ENCODE measurements at places on chromosomes 11 and 22.

- peak; percentile 79 for DNase-seq
These were observed 204.5 kb upstream of the NAV2 start for GRCh38 chr11:19508165-19508564.

GRCh38 chr11:133595998-133596590 lies 63.8 kb upstream of the OPCML start:
- no peak for DNase-seq

GRCh38 chr11:73971175-73971719 lies 11.4 kb downstream of the UCP2 start:
- no peak for DNase-seq

- DNase-seq = peak; percentile 73
These were observed 45.9 kb downstream of the ZNF143 start for GRCh38 chr11:9506489-9507276.

- DNase-seq = no peak
These were observed 16.0 kb downstream of the CALCA start for GRCh38 chr11:14956111-14956510.

DNA sequence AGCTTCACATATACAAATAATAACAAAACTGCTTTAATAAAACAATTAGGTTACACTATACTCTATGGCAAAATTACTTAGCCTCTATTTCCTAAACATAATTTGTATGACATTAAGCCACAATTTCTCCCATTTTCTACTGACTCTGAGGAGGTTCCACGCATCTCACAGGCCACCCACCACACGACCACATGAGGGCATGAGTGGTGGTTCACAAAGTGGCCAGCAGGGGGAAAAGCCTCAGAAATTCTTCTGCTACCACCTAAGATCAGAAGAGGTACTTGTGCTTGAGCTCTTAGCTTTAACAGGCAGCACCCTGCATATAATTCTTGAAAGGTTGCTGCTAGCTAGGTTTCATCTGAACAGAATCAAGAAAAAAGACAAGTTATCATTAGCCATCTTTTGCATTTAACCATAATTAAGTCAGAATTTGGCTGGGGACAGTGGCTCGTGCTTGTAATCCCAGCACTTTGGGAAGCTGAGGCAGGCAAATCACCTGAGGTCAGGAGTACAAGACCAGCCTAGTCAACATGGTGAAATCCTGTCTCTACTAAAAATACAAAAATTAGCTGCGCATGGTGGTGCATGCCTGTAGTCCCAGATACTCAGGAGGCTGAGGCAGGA lies 7.7 kb downstream of the LPXN start:
- peak; percentile 66 for DNase-seq

DNA sequence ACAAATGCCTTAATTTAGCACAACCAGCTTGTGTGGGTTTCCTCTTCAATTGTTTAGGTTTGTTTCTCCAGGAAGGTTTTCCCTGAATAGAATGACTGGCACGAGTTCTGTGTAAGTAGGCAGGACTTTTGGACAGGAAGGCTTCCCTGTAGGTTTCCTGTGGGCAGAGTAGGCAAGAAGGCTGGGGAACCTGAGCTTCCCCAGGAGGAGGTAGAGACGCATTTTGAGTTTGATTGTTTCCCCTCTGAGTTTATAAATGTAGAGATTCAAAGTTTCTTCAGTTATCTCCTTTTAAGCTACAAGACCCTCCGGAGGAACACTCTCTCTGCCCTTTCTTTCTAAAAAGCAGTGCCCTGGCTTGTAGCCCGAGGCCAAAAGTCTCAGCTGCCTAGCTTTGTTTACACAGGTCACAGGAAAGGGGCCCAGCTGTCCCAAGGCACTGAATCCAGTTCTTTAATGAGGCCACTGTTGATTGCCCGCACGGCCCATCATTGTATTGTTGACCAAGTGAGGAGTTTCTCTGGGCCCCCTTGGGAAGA lies 66.6 kb upstream of the RDX start:
- DNase-seq = peak; percentile 57

GRCh38 chr11:16173798-16174197 lies 182.5 kb downstream of the SOX6 start:
- DNase-seq = no peak

DNA sequence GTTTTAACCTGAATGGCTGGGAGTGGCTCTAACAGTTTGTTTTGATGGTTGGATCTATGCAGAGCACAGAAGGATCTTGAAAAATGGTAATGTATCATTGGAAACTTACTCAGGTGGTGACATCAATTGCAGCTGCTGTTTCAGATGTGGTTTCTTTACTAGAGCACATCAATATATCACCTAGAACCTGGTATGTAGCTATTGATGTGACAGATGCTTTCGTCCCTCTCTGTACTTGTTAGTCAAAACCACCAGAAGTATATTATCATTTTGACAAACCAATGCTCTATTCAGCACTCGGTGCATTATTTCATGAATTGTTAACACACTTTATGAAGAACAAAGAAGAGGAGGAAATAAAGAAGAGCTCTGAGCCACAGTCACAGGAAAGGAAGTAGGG lies 26.6 kb upstream of the SCN3B start:
- DNase-seq = no peak

DNA sequence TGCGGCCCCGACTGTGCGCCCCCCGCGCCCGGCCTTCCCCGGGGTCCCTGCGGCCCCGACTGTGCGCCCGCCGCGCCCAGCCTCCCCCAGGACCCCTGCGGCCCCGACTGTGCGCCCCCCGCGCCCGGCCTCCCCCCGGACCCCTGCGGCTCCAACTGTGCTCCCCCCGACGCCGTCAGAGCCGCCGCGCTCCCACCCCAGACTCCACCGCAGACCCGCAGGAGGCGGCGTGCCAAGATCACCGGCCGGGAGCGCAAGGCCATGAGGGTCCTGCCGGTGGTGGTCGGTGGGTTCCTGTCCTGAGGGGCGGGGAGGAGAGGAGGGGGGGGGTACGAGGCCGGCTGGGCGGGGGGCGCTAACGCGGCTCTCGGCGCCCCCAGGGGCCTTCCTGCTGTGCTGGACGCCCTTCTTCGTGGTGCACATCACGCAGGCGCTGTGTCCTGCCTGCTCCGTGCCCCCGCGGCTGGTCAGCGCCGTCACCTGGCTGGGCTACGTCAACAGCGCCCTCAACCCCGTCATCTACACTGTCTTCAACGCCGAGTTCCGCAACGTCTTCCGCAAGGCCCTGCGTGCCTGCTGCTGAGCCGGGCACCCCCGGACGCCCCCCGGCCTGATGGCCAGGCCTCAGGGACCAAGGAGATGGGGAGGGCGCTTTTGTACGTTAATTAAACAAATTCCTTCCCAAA lies 3.1 kb downstream of the DRD4 start:
- no peak for DNase-seq

GRCh38 chr22:48054596-48054995 lies 1292.1 kb downstream of the TBC1D22A start:
- DNase-seq = no peak

- peak; percentile 41 for DNase-seq
These were observed 219.9 kb downstream of the HIPK3 start for GRCh38 chr11:33476945-33477606.

GRCh38 chr11:47656260-47656885 lies 14.0 kb upstream of the MTCH2 start:
- no peak for DNase-seq

DNA sequence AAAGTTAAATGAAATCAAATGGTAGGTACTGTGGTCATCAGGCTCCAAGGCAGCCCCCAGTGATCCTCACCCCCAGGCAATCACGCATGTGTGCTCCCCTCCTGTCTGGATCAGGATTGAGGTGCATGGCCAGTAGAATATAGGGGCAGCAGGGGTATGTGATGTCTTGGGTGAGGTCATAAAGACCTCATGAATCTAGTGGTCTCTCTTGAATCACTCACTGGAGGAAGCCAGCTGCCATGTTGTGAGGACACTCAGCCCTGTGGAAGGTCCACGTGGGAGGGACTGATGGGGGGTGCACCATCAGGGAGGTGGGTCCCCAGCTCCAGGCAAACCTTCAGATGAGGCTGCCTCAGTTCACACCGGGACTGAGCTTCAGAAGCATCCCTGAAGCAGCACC lies 6.8 kb upstream of the IL17REL start:
- DNase-seq = no peak

DNA sequence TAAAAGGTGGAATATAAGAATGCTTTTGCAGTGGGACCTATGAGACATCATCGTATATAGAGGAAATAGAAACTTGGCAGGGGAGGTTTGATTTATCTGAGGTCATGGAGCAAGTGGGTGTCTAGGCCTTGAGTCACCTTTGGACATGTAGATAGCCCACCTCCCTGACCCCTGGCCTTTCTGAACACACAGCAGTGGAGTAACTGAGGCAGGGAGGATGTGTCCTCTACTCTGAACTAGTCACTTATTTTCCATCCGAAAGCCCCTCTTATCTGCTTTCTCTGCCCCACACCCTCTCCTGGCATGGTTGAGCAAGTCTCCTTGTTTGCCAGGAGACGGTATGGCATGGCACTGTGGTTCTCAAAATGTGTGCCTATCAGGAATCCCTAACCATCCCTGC lies 7.9 kb downstream of the CD82 start:
- DNase-seq = no peak

DNA sequence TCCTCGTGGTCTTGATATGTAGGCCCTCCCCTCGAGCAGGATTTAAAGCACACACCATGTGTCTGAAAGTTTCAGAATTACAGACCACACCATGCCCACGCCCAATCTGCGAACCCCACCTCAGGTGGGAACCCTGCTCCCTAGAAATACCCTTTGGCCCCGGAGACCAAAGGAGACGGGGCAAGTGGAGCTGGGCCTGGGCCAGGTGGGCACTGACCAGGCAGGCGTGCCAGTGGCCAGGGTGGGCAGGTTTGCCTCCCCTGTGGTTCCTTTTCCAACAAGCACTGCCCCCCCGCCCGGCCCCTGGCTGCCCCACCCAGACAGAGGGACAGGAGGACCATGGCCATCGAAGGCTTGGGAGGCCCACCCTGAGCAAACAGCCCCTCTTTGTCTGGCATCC lies 400.4 kb downstream of the TBC1D22A start:
- no peak for DNase-seq

DNA sequence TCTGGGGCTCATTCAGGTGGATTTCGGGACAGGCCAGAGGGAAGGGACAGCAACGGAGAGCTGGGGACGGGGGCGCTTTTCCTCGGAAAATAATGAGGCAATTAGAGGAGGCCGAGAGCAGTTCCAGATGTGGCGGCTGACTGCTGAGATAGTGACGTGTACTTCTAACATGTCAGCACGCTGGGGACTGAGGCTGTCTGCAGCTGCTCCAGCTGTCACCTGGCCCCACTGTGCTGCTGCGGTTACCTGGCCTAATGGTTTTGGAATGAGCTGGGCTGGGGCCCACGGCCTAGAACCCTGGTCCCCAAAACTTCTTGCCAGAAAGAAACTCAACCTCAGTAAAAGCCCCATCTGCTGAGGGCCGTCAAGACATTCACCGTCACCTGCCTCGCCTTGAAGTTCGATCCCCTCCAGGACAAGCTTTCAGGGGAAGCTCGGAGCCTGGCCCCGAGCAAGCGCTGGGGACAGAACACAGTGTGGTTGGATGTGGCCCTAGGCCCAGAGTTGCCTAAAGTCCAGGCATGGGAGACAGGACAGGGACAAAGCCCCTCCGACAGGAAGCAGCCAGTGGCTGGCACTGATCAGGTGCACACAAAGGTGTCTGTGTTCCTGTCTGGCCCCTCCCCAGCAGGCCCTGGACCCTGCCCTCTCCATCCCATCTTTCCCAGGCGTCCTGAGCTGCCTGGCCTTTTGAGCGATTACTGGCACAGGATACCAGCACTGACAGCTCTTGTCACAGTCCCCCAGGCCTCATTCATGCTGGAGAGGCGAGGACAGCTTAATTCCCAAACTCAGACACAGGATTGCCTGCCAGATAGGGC lies 22.1 kb downstream of the RPUSD4 start:
- no peak for DNase-seq

GRCh38 chr11:64624883-64625481 lies 34.0 kb downstream of the SLC22A12 start:
- DNase-seq = no peak

- DNase-seq = no peak
These were observed 8.9 kb downstream of the LTO1 start for GRCh38 chr11:69666261-69666660.

DNA sequence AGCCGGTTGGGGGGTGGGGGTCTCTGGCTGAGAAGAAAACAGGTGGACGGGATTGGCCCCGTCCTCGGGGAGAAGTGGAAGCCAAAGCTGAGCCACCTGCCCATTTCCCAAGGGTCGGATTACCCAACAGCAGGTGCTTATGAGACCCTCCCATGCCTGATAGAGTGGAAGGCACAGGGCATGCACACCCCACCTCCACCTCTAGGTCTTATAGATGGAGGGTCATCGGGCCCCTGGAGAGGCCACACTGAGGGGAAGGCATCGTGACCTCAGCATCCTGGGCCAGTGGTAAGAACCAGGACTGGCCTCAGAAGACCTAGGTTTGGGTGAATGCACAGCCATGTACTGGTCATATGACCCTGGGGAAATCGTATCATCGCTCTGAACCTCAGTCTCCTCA lies 85.9 kb downstream of the BUD13 start:
- no peak for DNase-seq

DNA sequence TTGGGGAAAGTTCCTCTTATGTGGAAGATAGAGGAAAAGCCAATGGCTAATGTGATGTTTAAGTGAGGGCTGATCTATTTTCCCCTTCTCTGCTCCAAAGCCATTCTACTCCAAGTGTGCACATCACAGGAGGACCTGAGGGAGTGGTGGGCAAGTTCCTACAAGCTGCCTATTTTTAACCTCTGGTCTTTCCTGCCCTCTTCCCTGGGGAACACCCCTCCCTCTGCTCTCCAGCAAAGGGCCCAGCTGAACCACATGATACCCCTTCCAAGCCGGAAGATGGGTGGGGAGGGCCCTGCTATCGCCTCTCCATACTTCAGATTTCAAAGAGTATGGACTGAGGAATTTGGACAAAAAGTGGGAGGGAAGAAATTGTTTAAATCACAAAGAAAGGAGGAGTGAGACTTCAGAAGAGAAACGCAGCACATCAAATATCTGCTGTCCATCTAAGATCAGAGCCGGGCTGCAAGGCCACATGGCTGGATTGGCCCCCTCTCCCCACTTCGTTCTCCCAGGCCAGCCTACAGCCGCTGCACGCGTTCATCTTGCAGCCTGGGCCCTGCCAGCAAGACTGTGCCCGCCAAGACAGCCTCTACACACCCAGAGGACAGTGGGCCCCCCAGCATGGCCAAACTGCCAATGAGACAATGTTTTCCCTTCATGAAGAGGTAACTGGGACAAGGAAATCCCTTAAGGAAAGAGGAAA lies 77.5 kb downstream of the MICAL3 start:
- no peak for DNase-seq

GRCh38 chr11:93652161-93652597 lies 9.3 kb upstream of the CEP295 start:
- DNase-seq = peak; percentile 59

- no peak for DNase-seq
These were observed 36.0 kb upstream of the EED start for GRCh38 chr11:86208572-86208971.

GRCh38 chr11:35418282-35419183 lies 825 bp downstream of the SLC1A2 start:
- DNase-seq = peak; percentile 11

GRCh38 chr11:86688398-86689179 lies 16.2 kb upstream of the ME3 start:
- DNase-seq = peak; percentile 66

- no peak for DNase-seq
These were observed 1.2 kb downstream of the CAPN5 start for GRCh38 chr11:77067861-77068443.

- peak; percentile 100 for DNase-seq
These were observed 63.2 kb upstream of the RRAS2 start for GRCh38 chr11:14422052-14422813.

All from LHCN-M2 (cell line).